CD4-positive, alpha-beta T cell treated with Interleukin-10 for 1 hour (primary cell): ENCODE measurements at places on chromosomes 1 and 21.

DNA sequence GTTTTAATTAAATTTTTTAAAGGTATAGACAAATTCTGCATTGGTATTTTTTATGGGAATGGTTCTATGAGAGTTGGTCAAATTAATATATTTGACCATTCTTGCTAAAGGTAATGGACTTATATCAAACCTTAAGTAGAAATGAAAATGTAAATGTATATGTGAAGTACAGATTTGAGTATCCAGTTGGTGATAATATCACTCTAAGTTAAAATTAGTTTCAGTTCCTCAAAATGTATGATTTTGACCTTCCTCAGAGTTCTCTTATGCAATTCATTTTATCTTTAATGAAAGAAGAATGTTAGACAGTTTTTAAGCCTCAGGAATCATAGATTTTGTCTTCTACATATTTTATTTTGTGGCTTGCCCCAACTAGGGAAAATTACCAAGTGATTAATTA is 1291.5 kb upstream of the B3GALT2 start:
- DNase-seq = no peak

- no peak for DNase-seq
Observed at GRCh38 chr1:108556066-108556465, 3.8 kb upstream of the EEIG2 start.

GRCh38 chr1:193260056-193260745 is 73.8 kb upstream of the B3GALT2 start:
- DNase-seq = no peak

DNA sequence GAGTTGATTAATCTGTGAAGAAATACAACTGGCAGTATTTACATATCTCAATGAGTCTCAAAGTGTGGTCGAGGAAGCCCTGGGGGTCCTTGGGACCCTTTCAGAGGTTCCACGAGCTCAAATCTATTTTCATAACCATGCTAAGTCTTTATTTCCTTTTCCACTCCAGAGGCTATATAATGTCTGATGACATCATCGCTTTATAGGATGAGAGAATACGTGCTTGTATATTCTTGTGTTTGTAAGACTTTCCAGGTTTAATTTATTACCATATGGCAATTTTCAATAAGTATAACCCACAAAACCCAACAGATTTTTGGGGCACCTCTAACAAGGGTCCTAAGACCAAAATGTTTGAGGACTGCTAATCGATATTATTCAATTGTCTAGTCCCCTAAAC is 1.4 kb upstream of the SLC19A2 start:
- no peak for DNase-seq

DNA sequence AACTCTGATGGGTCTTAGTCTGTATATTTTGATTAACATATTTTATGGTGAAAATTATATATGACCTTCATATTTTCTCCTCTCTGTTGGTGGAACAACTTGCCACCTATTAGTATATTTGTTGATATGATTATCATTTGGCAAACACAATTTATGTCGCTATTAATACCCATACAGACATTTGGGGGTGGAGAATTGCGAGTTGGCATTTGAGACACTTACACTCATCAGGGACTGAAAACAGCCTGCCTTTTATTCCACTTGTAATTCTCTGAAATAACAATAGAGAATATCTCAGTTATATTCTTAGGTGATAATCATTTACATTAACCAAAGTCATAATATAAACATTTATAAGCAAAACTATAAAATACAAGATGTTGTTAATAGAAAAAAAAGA is 100.5 kb upstream of the RGS18 start:
- DNase-seq = no peak

DNA sequence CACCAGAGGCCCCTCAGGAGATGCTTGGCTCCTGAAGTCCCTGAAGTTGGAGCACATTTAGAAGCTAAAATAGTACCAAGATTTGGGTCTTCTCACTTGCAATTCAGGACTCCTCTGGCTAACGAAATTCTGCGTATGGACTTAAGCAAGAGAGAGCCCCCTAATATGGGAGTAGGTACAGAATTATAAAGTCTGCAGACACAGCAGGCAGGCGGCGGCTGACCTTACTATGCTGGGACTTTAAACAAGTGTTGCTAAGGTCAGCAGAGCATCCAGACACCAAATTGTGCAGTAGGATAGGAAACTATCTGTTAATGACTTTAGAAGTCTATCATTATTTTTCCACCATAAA is 104.5 kb upstream of the PDE4B start:
- no peak for DNase-seq

- DNase-seq = no peak
Observed at GRCh38 chr1:37553598-37553926, 531 bp downstream of the SNIP1 start.

DNA sequence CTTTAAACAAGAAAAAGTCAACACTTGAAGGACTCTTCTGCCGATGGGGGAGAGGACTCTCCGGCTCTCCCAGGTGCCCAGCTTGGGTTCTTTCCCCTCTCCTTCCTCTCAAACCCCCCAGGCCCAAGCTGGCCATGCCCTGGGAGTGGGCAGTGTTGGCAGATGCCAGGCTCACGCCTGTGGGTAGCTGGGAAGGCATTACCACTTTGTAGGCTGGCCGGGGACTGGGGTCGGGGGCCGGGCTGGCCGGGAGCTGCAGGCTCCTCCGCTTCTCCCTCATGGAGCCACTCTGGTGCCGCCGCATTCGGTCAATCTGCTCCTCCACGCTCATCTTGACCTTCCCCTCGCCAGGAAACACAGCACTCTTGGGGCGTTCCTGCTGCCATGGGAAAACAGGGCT is 16.4 kb upstream of the GOLT1A start:
- DNase-seq = no peak

- DNase-seq = no peak
Observed at GRCh38 chr1:219746141-219746540, 133.2 kb upstream of the ZC3H11B start.

DNA sequence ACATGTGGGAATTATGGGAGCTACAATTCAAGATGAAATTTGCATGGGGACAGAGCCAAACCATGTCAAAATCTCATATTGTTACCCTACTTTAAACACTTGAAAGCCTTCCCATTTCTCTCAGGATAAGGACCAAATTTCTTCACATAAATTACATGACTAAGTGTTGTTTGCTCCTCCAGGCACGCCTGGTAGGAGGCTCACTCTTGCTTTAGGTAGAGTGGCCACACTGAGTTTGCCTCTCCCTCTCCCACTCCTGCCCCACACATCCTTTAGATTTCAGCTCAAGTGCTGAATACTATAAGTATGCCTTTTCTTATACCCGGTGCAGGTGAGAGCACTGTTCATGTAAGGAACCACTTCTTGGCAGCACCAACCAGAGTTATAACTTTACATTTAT is 279.1 kb downstream of the DNM3 start:
- DNase-seq = no peak

DNA sequence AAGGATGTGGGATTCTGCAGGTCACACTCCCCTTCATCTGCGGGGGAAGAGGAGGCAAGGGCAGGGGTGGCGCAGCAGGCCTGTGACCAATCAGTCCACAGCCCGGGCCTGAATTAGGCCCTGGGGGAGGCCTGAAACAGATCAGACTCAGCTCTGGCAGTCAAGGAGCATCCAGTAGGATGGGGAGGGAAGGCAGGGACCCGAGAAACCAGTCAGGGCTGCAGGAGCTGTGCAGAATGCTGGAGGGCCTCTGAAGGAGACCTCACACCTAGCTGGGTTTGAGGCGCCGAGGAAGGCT is 12.7 kb downstream of the TNNT2 start:
- DNase-seq = no peak

DNA sequence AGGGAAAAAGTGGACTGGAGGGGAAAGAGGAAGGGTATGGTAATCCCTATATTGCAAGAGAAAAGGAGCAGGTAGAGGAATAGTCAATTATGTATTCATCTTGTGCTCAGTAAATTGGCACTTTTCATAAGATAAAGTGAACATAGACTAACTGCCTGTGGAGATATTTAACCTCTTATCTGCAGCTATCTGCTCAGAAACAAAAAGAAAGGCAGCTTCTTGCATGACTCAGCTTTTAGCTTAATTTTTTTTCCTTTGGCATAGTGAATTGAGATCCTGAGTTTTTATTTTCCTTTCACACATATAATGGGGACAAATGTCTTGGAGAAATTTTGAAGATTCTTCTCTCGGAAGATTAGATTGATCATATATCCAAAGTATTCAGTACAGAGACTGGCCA is 127.6 kb upstream of the F3 start:
- DNase-seq = no peak

DNA sequence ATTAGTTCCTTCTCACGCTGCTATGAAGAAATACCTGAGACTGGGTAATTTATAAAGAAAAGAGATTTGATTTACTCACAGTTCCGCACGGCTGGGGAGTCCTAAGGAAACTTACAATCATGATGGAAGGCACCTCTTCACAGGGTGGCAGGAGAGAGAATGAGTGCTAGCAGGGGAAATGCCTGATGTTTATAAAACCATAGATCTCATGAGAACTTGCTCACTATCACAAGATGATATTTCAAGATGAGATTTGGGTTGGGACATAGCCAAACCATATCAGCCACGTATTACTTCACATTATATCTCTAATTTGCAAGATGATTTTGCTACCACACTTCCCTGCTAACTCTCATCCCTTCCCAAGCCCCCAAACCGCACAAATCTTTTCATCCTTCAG is 9.1 kb downstream of the MNDA start:
- no peak for DNase-seq

DNA sequence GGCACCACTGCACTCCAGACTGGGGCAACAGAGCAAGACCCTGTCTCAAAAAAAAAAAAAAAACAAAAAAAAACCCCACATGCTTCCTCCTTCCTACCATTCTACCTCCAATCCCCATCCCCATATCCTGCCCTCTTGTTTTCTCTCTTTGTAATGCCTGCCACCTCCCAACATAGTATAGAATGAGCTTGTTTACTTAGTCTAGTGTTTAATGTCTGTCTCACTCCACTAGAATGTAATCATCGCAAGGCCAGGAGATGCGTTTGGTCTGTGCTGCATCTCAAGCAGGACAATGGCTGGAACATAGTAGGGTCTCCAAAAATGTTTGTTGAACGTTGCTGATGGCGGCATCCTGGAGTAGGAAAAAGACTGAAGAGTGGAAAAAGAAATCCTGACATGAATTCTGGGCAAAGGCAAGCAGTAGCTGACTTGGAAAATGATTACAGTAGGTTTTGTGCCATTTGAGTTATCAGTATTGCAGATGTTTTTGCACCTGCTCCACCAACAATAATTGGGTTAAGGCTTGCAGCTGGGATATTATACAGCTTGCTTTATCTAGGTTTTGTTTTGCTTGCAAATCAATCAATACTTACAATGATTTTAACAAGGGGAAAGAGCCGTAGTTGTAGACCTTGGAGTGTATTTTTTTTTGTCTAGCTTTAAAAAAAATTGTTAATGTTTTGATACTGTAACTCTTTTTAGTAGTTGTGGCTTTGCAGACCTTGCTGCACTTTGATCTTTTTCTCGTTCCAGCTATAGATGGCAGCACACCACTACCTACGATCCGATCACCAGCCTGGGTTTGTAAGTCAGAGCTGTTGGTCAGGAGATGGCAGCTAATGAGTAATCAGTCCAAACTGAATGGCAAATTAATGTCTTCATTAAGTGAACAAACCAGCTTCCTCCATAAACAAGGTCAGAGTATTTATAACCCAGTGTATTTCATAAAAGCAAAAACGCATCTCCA is 62.4 kb downstream of the BACH1 start:
- peak; percentile 38 for DNase-seq

GRCh38 chr1:168509210-168509609 is 34.6 kb downstream of the XCL2 start:
- DNase-seq = no peak

DNA sequence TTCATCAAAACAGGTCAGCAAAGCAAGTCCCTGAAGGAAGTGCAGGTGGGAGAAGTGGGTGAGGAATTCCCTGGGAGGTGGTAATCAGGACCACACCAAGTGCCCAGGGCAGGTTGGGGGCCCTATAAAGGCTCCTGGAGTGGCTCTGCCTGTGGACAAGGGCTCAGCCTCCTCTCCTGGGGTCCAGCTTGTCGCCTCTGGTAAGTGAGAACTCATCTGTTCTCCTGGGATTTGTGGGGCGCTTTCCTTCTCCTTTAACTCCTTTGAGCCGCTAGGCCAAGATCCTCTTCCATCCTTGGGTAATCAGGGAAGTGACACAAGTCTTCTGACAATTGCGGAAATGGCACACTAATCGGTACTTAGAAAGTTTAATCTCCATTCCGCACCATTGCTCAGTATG is at the start of gene SPRR4:
TSS of gene SPRR4 (plus strand) at position 154 of the 400 bp plus-strand sequence. CDS start 1,243 bp downstream, outside the sequence.
- no peak for DNase-seq

DNA sequence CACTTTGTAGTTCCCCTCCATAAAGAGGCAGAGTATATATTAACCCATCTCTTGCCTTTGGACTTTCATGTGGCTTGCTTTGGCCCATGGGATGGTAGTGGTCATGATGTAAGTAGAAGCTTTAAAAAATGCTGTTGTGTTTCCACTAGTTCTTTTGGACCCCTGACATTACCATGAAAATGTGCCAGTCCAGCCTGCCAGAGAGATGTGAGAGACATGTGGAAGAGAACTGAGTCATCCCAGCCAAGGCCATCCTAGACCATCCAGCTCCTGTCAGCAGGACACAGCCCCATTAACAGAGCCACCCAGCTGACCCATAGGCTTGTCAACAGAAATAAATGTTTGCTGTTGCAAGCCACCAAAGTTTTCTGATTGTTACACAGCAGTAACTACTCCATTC is 3.9 kb upstream of the CD101 start:
- no peak for DNase-seq

GRCh38 chr21:32735524-32735923 is 7.7 kb upstream of the SYNJ1 start:
- no peak for DNase-seq

DNA sequence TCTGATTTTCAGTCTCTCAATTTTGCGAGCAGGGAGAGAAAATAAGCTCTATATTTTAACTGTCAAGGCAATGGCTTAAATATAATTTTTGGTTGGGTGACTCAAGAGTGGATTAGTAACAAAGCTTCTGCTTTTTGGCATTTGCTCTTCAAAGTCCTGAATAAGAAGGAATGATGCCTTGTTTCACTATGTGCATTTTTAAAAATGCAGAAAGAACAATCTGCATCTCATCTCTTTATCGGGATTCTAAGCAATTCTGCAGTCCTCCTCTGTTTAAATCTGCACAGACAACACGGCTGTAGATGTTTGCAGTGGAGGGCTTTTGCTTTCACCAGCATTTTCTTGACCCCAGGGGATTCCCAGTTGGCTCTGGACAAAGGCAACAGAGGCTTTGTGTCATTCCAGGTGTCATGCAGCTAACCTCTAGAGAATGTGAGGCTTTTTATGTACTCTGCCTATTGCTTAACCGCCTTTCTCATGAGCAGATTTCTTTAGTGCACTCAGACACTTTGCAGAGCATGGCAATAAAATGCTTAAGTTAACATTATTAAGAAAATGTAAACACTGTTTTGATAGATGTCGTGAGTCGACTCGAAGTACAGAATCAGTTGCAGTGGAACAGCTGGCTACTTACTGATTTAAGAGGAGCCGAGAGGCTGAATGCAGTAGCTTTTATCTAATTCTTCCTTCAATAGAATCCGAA is 783.2 kb upstream of the NEGR1 start:
- DNase-seq = no peak

GRCh38 chr1:47705517-47706130 is 267.8 kb downstream of the FOXD2 start:
- DNase-seq = no peak

- DNase-seq = no peak
Observed at GRCh38 chr1:24866211-24867083, 63.6 kb downstream of the RUNX3 start.

GRCh38 chr1:56092684-56093570 is 486.4 kb downstream of the PLPP3 start:
- no peak for DNase-seq
